Testis (tissue), 5 donors: ENCODE measurements at places on chromosomes 12 and 14.

DNA sequence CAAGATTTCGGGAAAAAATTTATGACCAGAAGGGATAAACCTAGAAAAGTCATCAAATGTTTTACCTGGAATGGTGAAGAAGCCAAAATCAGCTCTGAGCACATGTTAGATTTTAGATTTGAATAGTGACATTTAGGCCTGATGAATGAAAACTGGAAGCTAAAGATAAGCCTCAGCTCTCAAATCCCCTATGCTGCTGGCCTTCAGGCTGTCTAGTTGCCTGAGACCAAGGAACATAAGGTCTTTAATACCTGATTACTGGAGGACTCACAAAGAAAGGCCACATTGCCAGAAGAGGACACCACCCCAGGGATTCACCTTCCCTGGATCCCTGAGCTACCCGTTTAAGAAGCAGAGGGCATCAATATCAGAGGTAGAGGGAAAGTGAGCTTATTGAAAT lies 56.6 kb downstream of the BCL2L14 start:
- DNase-seq, result no peak

GRCh38 chr12:2891240-2892053 lies 756 bp downstream of the TULP3 start:
- DNase-seq, result peak; percentile 62

- no peak for DNase-seq
These were observed 229.2 kb downstream of the SLC15A4 start for GRCh38 chr12:128594521-128594920.

DNA sequence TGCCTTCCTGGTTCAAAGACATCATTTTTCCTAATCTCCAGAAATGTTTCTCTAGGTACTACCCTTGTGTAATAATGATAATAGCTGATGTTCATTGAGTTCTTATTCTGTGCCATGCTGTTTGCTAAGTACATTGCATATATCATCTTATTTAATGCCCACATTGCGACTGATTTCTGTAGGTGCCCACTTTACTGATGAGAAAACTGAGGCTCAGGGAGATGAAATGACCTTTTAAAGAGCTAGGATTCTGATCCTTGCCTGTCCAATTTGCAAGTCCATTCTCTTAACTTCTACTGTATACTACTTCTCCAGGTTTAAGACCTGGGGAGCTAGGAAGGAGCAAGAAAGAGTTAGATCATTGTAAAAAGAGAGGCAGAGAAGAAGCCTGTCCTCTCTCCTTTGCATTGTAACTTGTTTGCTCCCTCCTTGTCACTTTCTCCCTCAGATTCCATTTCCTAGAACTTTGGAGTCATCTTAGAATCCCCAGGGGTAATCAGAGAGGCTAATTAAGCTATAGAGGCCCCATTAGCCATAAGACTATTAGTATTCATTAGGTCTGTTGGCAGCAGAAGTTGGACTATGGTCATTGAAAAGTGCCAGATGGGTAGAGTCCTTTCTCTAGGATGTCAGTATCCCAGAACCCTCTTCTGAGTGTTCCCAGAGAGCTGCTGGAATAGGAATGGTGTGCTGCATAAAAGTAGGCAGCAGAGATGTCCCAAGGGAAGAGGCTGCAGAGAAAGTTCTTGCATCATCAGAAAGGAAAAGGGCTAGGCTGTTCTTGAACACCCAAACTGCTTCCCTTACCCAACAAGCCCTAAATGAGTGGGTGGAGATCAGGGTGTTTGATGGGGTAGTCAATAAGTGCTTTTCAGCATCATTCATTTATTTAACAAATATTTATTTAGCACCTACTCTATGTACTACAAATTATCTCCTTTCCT lies 3.1 kb downstream of the DGKA start:
- no peak for DNase-seq

- DNase-seq, result no peak
These were observed 5.7 kb downstream of the PHLDA1 start for GRCh38 chr12:76025601-76026575.

DNA sequence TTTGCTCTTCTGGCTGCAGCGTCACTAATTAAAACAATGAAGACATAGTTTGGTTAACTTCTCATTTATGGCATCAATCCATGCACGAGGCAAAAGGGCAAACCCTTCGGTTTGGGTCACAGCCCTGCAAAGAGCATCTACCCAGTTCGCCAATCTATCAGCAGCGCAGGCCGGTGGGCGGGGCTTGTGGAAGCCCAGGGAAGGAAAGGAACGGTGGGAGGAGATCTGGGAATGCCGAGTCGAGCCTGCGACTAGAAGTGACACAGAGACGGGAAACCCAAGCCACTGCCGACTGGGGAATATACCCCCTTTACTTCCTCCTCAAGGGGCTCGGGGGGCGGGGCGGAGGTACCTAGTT lies 466 bp downstream of the KICS2 start:
- peak; percentile 95 for DNase-seq

DNA sequence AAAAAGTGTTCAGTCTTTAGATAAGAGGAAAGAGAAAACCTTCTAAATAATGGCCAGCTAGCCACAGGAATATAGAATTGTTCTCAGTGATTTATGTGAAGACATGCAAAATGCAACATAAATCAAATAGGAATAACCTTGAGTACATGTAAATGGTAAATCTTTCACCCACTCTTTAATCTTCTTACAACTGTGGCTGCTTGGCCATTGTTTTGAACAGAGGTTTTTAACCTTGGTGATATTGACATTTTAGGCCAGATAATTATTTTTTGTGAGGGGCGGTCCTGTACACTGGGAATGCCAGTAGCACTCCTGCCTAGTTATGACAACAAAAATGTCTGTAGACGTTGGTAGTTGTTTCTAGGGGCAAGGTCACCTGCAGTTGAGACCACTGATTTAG lies 479.9 kb upstream of the NOVA1 start:
- DNase-seq, result no peak

DNA sequence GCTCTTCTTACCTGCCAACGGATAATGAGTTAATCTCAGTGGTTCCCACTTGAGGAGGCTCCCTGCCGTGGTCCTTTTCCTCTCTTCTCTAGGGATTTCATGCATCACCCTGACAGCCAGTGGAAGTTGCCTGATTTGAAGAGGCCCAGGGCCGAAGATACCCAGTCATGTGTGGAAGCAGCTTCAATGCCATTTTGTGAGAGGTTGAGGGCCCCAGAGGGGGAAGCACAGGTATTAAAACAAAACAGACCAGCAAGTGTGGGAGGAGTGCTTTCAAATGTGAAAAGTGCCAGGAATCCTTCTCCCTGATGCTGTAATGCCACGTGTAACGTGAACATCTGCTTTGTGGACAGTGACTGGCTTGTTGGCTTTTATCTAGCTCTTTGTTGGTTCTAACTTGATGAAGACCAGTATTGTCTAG lies 1.5 kb downstream of the TCP11L2 start:
- DNase-seq, result no peak

GRCh38 chr14:36426113-36426512 lies 93.9 kb downstream of the NKX2-1 start:
- DNase-seq, result no peak

- no peak for DNase-seq
These were observed 502 bp downstream of the ITGA5 start for GRCh38 chr12:54418441-54419087.

GRCh38 chr12:121939186-121939585 lies 20.8 kb downstream of the CFAP251 start:
- no peak for DNase-seq

DNA sequence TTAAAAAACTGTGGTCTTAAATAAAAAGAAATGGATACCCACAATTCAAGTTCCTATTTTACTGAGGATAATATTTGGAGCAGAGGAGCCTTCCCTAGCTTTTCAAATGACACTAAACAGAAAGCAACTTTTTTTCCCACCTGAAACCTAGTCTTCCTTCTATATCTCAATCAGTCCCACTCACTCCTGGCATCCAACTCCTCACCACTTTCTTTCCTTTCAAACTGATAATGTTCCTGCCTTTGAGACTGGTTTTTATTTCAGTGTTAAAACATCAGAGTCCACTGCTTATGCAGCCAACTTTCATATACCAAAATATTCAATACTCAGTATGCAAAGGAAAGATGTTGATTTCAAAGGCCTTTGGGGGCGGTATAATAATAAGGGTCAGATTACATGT lies 225.6 kb downstream of the GXYLT1 start:
- no peak for DNase-seq

GRCh38 chr12:82745063-82745674 lies 58.5 kb downstream of the TMTC2 start:
- DNase-seq, result no peak

- DNase-seq, result no peak
These were observed 340.1 kb downstream of the BCAT1 start for GRCh38 chr12:24608637-24609285.

DNA sequence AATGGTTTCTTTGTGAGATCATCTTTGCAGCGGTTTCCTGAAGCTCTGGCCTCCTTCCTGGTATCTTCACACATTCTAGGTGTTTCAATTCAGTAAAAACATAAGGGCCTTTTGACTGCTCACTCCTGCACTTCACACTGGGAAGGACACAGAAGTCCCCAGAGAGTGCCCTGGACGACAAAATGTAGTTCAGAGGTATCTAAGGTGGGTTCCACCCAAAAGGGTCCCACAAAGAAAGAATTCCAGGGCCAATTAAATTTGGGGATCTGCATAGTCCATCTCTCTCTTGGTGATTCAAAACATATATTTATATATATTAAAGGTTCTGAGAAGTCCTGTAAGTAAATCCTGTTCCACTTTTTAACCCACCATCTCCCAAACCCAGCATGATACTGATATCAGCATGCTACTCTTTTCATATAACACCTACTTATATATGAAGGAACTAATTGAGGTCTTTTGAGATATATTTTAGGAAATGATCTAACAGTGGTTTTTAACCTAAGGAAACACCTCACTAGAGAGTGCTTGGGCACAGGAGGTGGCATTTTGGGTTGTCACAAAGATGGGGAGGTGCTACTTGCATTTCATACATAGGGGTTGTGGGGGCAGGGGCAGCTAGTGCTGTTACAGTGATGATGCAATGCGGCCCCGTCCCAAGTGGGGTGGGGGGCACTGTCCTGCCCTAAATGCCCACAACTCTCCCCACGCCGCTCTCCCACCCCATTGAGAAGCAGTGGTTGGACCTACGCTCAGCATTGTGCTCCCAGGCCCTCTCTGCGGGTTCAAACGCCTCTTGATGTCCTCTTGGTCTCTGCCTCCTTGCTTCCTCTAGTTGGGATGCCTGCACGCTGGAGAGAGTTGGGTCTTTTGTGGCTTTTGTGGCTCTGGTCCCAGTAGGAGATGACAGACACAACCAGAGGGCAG lies 109.4 kb downstream of the ARF6 start:
- no peak for DNase-seq

DNA sequence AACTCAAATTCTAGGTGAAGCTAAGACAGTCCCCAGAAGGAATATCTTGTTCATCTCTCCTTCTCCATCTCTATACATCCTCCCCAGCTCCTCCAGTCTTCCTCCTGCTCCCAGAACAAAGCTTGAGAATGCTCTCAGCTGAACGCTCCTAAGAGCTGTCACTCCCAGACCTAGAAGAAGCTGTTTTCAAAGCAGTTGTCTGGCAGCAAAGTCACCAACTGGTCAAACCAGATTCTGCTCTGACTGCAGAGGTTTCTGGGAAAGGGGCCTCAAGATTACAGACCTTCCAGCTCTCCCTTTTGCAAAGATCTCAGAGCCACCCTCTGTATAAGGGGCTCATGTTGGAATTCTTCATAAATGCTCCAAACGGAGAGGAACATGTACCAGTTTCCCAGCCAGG lies 9.6 kb upstream of the HSPB8 start:
- DNase-seq, result no peak

- peak; percentile 55 for DNase-seq
These were observed 131.8 kb upstream of the EEA1 start for GRCh38 chr12:93060666-93061472.
